ENCODE measurements at places on chromosomes 6 and 20.

DNA sequence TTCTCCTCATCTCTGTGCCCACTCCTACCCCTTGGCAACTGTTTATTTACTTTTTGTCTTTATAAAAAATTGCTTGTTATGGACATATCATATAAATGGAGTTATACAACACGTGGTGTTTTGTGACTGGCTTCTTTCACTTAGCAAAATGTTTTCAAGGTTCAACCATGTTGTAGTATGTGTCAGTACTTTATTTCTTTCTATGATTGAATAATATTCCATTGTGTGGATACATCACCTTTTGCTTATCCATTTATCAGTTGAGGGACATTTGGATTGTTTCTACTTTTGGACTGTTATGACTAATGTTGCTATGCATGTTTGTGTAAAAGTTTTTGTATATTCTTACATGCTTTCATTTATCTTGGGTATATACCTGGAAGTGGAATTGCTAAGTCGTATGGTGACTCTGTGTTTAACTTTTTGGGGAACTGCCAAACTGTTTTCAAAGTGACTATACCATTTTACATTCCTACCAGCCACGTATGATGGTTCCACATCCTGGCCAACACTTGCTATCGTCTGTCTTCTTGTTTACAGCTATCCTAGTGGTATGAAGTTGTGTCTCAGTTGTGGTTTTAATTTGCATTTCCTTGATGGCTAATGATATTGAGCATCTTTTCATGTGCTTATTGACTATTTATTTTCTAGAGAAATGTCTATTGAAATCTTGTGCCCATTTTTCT lies 84.4 kb downstream of the SLX4IP start:
- DNase-seq: no peak

GRCh38 chr6:113184736-113185135 lies 672.4 kb upstream of the MARCKS start:
- no peak for DNase-seq

- DNase-seq: no peak
These were observed 54.5 kb downstream of the RIPOR3 start for GRCh38 chr20:50636601-50637540.

DNA sequence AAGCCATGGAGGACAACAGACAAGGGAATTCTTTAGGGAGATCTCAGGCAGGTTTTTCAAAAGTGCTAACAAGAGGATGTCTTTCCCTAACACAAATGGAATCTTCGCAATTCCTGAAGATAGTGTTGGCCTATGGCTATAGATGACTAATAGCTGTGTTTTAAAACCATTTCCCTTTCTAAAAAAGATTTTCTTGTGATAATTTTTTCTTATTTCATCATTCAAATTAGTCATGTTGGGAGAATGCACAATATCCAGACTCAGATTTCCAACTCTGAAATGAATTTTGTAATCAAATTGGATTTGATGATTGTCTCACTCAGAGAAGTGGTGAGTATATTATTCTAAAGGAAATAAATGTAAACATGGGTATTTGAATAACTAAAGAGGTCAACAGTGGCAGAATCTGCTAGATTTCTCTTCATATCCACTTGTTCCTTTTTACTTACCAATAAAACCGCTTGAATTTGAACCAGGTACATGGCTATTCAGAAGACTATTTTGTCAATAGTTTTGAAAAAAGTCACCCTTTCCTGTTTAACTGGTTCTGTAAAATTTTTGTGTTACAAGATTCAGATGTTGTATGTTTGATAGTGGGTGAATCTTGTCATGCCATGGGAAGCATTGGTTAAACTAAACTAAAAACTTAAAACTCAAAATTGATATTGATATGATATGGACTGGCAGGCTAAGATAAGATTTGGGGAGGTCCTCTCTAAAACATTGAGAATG lies 1223.7 kb upstream of the EYS start:
- no peak for DNase-seq

GRCh38 chr6:33254591-33254990 lies 17.1 kb downstream of the VPS52 start:
- DNase-seq: no peak

GRCh38 chr20:25726357-25726756 lies 29.7 kb upstream of the ZNF337 start:
- no peak for DNase-seq

DNA sequence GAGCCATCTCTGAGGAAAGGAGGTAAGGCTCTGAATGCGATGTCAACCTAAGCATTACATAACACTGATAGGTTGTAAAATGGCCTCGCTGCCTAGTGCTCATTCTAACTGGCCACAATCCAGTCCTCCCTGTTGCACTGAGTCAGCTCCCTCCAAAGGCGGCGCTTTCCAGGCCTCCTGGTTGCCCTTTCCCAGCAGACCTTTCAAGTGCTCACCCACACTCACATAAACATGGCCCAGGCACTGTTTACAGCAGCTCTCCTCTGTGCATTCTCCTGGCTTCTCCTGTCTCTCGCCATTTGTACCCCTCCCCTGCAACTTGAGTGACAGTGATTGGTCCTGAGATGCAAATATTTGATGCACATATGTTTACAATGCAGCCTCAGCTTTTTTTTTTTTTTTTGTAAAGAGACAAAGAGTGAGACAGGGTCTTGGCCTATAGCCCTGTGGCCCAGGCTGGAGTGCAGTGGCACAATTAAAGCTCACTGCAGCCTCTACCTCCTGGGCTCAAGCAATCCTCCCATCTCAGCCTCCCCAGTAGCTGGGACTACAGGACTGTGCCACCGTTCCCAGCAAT lies 36.8 kb upstream of the PRND start:
- DNase-seq: no peak

DNA sequence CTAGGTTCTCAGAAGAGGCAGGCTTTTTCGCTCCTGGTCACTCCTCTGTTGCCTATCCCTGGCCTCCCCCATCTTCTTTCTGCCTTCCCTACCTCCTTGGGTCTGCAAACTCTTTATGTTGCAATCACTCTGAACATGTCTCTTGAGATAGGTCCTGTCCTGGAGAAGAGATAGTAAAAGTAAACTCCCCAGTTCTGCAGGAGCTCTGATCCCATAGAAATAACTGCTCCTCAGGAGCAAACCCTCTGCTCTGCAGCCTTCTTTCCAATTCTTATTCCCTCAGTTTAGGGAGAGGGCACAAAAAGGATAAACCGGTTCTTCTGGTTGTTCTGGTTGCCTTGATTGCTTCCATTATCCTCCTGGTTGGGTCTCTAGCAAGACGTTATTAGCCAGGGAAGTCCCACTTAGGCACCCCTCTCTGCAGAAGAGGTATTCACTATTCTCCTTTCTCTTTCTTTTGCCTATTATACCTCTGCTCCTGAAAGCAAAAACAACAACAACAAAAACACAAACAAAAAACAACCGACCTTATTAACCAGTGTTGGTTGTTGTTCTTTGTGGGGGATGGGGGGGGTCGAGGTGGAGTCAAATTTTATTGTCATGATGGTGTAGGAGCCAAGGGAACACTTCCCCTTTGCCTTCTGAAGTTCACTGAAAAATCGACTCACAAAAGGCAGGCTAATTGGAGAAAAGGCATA lies 973 bp downstream of the TRIM38 start:
- no peak for DNase-seq

DNA sequence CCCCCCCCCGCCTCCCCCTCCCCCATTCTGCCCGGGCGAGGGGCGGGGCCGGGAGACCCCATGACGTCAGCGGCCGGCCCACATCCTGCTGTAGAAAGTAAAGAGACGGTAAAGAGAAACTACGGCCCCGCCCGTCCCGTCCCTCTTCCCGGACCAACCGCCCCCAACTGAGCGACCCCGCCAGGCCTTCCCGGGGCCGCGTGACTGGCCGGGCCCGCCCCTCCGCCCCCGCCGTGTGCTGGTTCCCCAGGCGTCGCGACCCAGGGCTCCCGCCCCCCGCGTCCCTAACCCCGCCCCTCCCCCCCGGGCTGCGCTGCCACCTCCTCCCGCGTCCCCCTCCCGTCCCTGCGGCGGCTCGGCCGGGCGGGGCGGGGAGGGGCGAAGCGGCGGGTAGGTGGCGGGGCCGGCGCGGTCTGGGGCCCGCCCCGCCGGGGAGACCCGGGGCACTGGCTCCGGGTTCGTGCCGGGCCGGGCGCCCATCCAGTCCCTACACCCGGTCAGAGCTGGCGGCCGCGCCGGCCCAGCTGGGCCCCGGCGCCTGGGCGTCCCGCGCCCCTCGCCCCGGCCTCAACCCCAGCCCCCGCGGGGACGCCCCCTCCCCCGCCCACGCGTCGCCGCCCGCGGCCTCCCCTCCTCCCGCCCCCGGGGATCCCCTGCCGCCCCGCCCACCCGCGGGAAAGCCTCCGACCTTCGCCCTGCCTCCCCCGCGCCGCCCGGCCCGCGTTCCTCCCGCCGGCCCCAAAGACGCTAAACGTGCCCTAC lies 655 bp upstream of the HIVEP1 start:
- DNase-seq: peak; percentile 89

DNA sequence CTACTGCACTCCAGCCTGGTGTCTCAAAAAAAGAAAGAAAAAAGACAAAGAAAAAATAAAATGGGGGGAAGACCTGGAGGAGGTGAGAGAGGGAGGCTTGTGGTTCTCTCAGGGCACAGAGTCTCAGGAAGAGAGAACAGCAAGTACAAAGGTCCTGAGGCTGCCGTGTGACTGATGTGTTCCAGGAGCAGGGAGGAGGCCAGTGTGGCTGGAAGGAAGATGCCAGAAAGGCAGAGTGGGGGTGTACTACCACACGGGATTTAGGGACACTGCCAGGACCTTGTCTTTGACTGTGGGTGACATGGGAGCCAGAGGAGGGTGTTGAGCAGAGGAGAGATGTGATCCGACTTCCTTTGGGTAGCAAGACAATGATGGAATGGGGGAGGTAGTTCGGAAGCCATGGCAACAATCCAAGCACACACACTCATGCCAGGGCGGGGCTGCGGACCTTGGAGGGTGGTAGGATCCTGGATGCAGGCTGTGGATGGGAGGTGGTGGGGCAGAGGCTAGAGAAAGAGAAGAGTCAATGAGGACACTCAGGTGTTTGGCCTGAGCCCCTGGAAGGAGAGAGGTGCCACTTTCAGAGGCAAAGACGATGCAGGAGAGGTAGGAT lies 136.4 kb upstream of the PTPN1 start:
- no peak for DNase-seq

DNA sequence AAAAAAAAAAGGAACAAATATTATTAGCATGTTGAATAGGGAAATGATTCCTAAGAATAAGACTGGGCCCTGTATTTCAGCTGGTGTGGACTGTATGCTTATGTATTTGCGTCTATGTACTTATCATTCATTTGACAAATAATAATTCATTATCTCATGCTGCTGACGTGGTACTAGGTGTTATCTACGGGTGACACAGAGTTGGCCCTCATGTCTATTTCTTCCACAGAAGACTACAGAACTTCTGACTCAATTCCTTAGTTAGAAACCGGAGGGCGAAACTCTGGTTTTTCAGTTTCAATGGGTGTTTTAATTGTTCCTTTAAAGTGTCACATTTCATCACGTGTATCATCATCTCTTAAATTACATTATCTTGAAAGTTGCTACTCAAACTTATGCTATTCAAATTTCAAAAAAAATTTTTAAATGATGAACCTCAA lies 305.9 kb downstream of the CLIC5 start:
- no peak for DNase-seq

- no peak for DNase-seq
These were observed 24.9 kb downstream of the SCAF8 start for GRCh38 chr6:154758125-154758524.

GRCh38 chr6:37565267-37566110 lies 65.8 kb upstream of the CCDC167 start:
- peak; percentile 56 for DNase-seq

DNA sequence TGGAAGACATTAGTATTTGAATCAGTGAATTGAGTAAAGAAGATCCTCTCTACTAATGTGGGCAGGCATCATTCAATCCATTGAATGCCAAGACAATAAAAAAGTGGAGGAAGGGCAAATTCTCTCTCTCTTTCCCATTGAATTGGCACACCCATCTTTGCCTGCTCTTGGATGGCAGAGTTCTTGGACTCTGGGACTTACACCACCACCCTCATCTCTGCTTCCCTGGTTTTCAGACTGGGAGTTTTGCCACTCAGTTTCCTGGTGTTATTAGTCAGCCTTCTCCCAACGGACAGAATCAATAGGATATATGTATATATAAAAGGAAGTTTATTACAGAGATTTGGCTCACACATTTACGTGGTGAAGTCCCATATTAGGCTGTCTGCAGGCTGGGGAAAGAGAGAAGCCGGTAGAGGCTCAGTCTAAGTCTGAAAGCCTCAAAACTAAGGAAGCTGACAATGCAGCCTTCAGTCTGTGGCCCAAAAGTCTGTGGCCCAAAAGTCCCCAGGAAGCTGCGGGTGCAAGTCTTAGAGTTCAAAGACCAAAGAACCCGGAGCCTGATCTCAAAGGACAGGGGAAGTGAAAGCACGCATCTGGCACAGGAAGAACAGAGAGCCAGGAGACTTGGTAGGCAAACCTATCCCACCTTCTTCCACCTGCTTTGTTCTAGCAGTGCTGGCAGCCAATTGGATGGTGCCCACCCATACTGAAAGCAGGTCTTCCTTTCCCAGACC lies 64.4 kb downstream of the SMPDL3A start:
- DNase-seq: no peak

- no peak for DNase-seq
These were observed 208.4 kb downstream of the ANKRD60 start for GRCh38 chr20:58019850-58020625.

GRCh38 chr6:163813979-163814493 lies 399.5 kb downstream of the QKI start:
- DNase-seq: no peak

DNA sequence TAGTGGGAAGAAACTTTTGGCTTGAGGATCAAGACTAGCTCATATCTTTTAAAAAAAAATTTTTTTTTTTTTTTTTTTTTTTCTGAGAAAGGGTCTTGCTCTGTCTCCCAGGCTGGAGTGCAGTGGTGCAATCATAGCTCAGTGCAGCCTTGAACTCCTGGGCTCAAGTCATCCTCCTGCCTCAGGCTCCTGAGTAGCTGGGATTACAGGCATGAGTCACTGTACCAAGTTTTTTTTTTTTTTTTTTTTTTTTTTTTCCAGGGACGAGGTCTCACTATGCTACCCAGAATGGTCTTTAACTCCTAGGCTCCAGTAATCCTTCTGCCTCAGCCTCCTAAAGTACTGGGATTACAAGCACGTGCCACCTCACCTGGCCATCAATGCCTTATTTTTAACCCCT lies 27.9 kb downstream of the GCLC start:
- DNase-seq: no peak

- no peak for DNase-seq
These were observed 526.8 kb downstream of the CD83 start for GRCh38 chr6:14644381-14644780.

GRCh38 chr6:71012866-71013469 lies 56.1 kb upstream of the B3GAT2 start:
- DNase-seq: peak; percentile 65

DNA sequence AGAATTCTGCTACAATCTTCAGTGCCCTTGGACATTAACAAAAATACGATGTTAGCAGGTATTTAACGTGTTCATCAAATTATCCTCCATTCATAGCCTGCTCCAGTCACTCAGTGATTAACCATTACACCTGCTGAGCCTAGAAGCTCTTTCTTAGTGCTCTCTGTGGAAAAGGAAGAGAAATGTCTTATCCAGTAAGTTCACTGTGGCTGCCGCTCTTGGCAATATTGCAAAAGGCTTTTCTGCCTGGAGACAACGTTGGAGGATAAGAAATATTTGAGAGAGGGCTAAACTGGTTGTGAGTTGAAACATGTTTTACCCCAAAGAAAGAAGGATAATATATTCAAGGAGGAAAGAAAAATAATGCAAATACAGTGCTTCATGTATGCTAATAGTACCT lies 217.4 kb upstream of the HSF2 start:
- no peak for DNase-seq

GRCh38 chr6:51265426-51265825 lies 446.8 kb downstream of the TFAP2B start:
- no peak for DNase-seq
